Bronchial epithelial cell (primary cell): ENCODE measurements at places on chromosomes 16 and 17. TPM values are rescaled to one million over a fixed set of nuclear protein-coding genes. Genes with fewer than 3 reads are reported as not detected.

The MPP3 gene
- 7.2 and 9.7 TPM in 2 replicates for total RNA-seq

The CAPNS2 gene
- total RNA-seq, result 29.2 and 103 TPM in 2 replicates

The CTRB1 gene
- total RNA-seq, result not detected in 2 replicates

The TBC1D26 gene
- 0.13 TPM in 1 of 2 replicates, not detected in the other for total RNA-seq

- DNase-seq, result no peak
Measured at GRCh38 chr16:66903544-66904427, 14.9 kb downstream of the CDH16 start.

GRCh38 chr17:30253312-30253711, 17.8 kb upstream of the SLC6A4 start:
- no peak for DNase-seq

- DNase-seq, result no peak
Measured at GRCh38 chr17:35934760-35935159, 4.2 kb upstream of the RDM1 start.
